ENCODE measurements at places on chromosomes 5 and 9.

DNA sequence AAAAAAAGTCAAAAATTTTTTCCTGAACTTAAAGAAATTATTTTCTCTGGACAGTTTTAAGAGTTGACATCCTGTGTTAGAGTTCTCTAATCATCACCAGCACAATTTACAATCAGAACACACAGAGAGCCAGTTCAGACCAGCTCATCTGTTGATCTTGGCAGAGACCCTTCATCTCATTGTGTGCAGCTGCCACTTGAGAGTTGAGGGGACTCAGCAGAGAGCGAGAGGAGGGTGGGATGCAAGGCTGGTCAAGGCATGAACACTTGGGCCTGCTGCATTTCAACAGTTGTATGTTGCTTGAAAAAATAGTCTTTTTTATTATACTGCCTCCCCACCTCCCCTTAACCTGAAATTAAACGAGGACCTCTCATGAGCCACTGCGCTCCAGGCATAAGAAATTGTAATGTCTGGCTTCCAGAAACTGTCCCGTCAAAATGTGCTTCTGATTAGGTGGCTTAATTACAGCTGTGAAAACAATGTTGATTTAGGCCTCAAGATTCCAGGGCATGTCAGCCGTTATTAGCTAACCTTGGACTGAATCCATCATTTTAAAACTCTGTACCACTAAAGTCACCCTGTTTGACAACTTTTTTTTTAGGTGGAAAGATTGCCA, 383.6 kb downstream of the CCDC171 start:
- H3K4me1 ChIP-seq, result no peaks in the 10 kb centered on the region
- no peak overlapping the region for H3K4me3 ChIP-seq
- H3K36me3 ChIP-seq, result peaks cover 2% of the 10 kb centered on the region
- H3K27ac ChIP-seq, result no peak overlapping the region
- no peaks in the 10 kb centered on the region for H3K27me3 ChIP-seq

DNA sequence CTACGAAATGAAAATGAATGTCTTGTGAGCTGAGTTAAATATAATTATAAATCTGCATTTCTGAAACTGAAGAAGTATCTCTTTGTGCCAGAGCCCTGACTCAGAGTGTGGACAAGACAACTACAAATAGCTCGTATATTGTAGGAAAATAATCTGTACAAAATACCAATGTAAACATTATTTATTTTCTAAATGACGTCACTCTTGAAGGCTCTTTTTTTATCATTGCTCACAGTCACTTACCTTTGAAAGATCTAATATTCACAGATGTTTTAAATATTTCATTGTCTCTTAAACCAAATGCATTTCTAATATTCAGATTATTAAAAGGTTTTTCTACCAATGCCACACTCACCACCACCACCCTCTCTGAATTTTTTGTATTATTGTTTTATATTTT, 226.1 kb downstream of the SLCO4C1 start:
- no peaks in the 10 kb centered on the region for H3K4me1 ChIP-seq
- no peaks in the 10 kb centered on the region for H3K27me3 ChIP-seq
- H3K36me3 ChIP-seq, result no peaks in the 10 kb centered on the region
- H3K4me3 ChIP-seq, result no peak overlapping the region

- H3K4me3 ChIP-seq, result peak overlapping the region; percentile 77
- H3K4me1 ChIP-seq, result peaks cover 10% of the 10 kb centered on the region
- H3K36me3 ChIP-seq, result no peaks in the 10 kb centered on the region
- no peak overlapping the region for H3K27ac ChIP-seq
- peaks cover 18% of the 10 kb centered on the region for H3K27me3 ChIP-seq
Measured at GRCh38 chr9:97502984-97503861, 1.8 kb downstream of the TMOD1 start.

DNA sequence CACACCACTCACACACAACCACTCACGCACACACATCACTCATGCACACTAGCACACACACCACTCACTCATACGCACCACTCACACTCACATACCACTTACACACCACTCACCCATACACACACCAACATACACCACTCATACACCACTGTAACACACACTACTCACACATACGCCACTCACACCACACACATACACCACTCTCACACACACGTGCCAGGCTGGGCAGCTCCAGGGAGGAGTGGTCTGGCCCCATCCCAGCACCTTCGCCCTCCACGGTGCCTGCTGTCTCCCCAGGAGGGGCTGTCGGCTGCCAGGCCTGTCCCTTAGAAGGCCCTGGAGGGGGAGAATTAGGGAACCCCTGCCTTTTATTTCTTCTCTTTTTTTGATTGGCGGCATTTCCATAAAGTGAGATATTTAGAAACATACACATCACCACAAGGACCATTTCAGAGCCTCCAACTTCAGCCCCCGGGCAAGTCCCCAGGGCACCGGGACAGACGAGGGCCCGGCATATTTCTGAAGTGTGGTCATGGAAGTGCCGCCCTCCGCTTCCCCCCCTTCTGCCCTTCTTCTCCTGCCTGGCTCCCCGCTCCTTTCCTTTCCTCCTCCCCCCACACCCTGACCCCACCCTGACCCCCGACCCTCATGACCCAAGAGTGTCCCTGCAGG, 6.3 kb upstream of the ASB6 start:
- H3K4me1 ChIP-seq, result no peaks in the 10 kb centered on the region
- H3K4me3 ChIP-seq, result no peak overlapping the region
- H3K27ac ChIP-seq, result no peak overlapping the region
- no peaks in the 10 kb centered on the region for H3K36me3 ChIP-seq

GRCh38 chr9:589723-590122, 251.8 kb upstream of the DMRT1 start:
- peak overlapping the region; percentile 5 for H3K27ac ChIP-seq
- H3K4me3 ChIP-seq, result no peak overlapping the region
- peaks cover 6% of the 10 kb centered on the region for H3K4me1 ChIP-seq
- H3K36me3 ChIP-seq, result no peaks in the 10 kb centered on the region
- H3K27me3 ChIP-seq, result no peaks in the 10 kb centered on the region
- DNase-seq, result no peak

Data from memory B cell (primary cell).